ENCODE measurements at places on chromosomes 13 and 19.
A peak's percentile ranks its signal among the peaks of the same experiment; 100 is the strongest.

GRCh38 chr13:112755331-112755730 is 65.5 kb downstream of the ATP11A start:
- H3K4me3 ChIP-seq = no peak overlapping the region
- no peak for DNase-seq
- H3K27me3 ChIP-seq = no peaks in the 10 kb centered on the region
- no peak overlapping the region for H3K27ac ChIP-seq

GRCh38 chr19:35669974-35670373 is 3.7 kb downstream of the UPK1A start:
- H3K4me1 ChIP-seq = peaks cover 15% of the 10 kb centered on the region
- no peak for DNase-seq
- H3K27me3 ChIP-seq = peaks cover 24% of the 10 kb centered on the region
- peaks cover 4% of the 10 kb centered on the region for H3K36me3 ChIP-seq
- peak overlapping the region; percentile 68 for H3K27ac ChIP-seq
- H3K4me3 ChIP-seq = no peak overlapping the region

GRCh38 chr13:91273675-91274074 is 73.8 kb upstream of the MIR17HG start:
- peaks cover 10% of the 10 kb centered on the region for H3K27me3 ChIP-seq
- no peak overlapping the region for H3K27ac ChIP-seq
- H3K36me3 ChIP-seq = no peaks in the 10 kb centered on the region
- H3K4me3 ChIP-seq = no peak overlapping the region
- H3K4me1 ChIP-seq = no peaks in the 10 kb centered on the region

DNA sequence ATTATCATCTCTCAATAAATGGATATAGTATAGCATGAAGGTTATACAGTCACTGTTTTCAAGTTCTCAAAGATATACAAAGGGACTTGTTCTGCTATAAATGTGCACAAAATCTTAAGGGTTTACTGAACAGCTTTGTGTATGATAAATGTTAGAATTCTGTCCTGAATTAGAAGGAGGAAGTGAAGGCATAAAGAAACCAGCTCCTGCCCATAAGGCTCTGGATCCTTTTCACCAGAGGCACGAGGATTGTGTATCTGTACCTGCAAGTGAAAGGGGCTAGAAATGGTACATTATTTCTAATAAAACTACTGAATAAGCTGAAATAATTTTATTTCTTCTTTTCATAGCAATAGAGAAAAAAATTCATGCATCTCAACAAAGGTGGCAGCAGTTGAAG is 32.4 kb downstream of the PHF11 start:
- no peaks in the 10 kb centered on the region for H3K27me3 ChIP-seq
- peaks cover 10% of the 10 kb centered on the region for H3K4me1 ChIP-seq
- no peak for DNase-seq
- no peak overlapping the region for H3K4me3 ChIP-seq
- H3K27ac ChIP-seq = peak overlapping the region; percentile 14
- H3K36me3 ChIP-seq = no peaks in the 10 kb centered on the region

GRCh38 chr13:67549331-67549730 is 319.2 kb upstream of the PCDH9 start:
- DNase-seq = no peak
- no peaks in the 10 kb centered on the region for H3K36me3 ChIP-seq
- no peaks in the 10 kb centered on the region for H3K4me1 ChIP-seq
- H3K27me3 ChIP-seq = no peaks in the 10 kb centered on the region
